ENCODE measurements at places on chromosomes 6 and 20.

DNA sequence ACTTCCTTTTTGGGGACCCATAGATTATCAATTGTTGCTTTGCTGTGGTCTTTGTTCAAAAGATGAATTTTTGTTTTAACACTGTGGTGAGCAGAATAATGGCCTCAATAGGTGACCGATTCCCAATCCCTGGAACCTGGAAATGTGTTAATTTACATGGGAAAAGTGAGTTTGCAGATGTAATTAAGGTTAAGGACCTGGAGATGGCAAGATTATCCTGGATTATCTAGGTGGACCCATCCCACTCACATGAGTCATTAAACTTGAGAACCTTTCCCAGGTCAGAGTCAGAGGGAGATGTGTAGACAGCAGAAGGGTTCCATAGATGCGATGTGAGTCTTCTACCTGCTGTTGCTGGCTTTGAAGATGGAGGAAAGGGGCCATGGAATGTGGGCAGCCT lies 36.2 kb upstream of the HBS1L start:
- DNase-seq = no peak

- no peak for DNase-seq
Observed at GRCh38 chr20:25022680-25023079, 30.1 kb upstream of the APMAP start.

DNA sequence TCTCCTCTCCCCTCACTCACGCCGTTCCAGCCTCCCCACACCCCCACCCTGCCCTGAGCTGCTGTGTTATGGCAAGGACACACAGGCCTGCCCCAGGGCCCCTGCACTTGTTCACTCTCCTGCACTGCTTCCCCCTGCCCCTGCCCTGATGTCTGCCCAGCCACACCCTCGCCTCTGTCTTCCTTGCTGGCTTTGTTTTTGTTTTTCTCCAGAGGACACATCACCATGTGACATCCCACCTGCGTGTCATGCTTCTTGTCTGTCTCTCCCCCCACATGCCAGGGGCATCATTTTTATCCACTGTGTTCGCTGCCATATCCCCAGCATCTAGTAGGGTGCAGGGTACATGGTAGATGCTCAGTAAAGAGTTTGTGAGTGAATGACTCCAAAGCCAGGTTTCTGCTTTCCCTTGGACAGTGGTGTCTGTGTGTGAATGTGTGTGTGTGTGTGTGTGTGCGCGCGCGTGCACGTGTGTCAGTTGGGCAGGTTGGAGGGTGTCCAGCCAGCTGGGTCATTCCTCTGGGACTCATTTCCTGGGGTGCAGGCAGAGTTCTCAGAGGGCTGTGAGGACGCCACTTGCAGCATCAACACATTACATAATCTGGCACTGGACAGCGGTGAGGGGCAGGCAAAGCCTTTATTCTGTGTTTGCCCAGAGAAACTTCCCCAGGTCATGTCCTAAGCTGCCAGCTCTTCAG lies 60.6 kb downstream of the STK35 start:
- DNase-seq = no peak

DNA sequence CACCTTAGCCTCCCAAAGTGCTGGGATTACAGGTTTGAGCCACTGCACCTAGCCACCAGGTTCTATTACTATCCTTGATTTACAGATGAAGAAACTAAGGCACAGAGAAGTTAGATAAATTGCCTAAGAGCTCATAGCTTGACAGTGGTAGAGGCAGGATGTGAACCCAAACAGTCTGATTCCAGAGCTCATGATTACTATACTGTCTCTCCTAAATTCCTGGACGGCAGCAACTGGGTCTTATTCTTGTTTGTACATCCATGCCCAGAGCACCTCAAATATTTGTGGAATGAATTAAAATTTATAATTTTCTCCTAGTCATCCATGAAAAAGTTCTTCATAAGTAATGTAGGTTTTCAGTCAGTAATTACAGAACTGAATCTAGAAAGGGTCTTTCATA lies 15.1 kb downstream of the PDSS2 start:
- no peak for DNase-seq

GRCh38 chr20:62412194-62413024 lies 5.3 kb upstream of the CABLES2 start:
- no peak for DNase-seq

DNA sequence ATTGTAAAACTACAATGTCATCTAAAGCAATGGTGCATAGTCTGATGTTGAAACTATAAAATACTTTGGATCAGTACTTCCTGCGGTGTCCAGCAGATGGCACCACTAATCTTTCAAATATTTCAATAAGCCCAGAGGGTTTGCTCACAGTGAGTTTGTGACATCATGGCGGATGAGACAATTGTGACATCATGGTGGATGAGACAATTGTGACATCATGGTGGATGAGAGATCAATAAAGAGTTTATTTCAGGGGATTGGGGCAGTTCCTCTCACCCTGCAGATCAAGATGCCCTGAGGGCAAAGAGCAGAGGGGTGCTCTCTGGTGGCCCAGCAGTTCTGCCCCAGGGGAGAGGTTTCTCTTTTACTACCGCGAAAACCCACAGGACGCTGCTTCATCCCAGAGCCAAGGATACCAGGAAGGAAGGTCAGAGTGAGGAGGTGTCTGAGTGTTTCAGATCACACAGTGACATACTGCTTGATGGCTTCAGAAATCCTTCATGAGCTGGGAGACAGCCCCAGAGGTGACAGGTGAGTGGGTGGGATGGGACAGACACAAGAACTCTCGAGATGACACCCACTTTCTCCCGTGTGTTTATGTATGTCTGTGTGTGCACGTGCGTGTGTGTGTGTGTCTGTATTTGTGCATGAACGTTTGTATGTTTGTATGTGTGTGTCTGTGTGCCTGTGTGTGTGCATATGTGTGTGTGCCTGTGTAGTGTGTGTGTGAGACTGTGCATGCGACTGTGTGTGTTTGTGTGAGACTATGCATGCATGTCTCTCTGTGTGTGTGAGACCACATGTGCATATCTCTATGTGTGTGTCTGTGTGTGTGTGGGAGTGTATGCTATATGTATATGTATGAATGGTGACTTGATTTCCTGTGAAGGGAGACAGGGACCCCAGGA lies 7.3 kb upstream of the ULBP2 start:
- DNase-seq = peak; percentile 69

DNA sequence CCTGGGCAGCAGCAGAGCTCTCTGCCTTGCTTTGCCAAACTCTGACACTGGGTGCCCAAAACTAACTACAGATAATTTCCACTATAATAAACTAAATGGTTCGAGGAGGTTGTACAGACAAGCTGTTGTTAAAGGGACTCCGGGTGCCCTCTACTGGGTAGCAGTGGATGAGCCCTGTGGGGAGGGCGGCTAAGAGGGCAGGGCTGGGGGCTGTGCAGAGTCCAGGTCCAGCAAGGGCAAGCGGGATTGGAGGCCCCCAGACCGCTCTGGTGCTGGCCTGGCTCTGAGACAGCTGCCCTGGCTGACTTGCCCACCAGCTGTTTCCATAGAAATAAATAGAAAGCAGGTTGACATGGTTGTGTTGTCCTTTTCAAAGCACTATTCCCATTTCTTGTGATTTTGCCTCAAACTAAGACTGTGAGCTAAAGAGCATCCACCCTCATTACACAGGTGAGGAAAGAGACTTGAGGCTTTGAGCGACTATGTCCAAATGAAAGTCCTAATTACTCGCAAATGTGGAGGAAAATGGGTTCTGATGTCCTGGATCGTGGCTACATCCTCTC lies 167.6 kb upstream of the CST7 start:
- peak; percentile 26 for DNase-seq

GRCh38 chr6:44534291-44534690 lies 146.8 kb downstream of the CDC5L start:
- no peak for DNase-seq

DNA sequence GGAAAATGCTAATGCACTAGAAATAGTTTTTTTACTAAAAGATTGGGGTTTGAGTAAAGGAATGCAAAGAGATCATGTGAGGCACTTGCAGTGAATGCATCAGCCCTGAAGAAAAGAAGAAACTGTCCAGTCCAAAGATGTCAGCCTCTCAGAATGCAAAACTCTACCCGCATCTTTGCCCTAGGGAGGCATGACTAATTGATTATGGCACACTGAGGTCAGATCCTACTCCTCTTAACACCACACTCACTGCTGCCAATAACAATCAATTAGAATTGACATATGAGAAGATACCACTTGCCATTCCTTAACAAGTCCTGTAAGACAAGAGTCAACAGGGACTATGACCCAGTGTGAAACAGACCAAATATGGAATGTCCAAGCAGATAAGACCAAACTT lies 262.3 kb upstream of the PLN start:
- no peak for DNase-seq

- no peak for DNase-seq
Observed at GRCh38 chr6:92180090-92180489, 1239.3 kb downstream of the EPHA7 start.

- peak; percentile 29 for DNase-seq
Observed at GRCh38 chr6:127100510-127101140, 17.8 kb upstream of the RSPO3 start.

- DNase-seq = no peak
Observed at GRCh38 chr6:110351986-110352385, 6.2 kb downstream of the METTL24 start.

DNA sequence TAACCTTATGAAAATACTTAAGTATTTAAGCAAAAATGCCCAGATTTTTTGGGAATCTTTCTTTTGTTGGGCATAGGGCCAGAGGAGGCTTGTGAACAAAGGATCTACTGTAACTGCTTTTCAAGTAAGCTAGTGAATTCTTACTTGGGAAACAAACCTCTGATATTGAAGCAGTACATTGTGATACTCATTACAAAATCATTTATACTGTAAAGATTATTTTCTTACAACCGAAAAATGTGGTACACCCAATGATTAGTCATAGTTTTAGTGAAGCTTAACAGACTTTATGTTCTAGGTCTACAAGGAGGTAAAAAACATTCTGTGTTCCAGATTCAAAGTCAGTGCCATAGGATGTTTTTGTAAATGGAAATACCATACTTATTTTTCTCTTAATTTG lies 272.9 kb upstream of the KCNQ5 start:
- DNase-seq = no peak

DNA sequence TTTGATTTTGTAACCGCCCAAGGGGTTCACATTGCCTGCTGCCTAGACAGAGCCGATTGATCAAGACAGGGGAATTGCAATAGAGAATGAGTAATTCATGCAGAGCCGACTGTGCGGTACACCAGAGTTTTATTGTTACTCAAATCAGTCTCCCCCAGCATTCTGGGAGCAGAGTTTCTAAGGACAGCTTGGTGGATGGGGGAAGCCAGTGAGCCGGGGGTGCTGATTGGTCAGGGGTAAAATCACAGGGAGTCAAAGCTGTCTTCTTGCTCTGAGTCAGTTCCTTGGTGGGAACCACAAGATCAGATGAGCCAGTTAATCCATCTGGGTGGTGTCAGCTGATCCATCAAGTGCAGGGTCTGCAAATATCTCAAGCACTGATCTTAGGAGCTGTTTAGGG lies 60.0 kb upstream of the EZR start:
- DNase-seq = peak; percentile 14

DNA sequence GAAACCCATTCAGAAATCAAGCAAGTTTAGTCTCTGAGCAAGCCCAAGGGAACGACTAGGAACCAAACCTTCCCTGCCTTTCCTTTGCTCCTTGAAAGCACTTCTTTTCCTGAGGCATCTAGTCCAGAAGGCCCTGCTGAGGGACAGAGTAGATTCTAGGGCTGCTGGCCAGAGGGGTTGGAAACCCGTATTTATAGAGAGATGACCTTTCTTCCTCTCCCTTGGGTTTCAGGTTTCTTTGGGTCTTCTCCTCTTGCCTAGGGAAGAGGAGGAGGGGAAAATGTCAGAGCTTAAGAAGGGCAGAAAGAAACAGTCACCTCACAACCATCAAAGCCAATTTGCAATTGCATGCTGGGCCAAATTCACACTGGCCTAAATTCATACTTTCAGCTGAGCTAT lies 5.8 kb downstream of the APOBEC2 start:
- no peak for DNase-seq

DNA sequence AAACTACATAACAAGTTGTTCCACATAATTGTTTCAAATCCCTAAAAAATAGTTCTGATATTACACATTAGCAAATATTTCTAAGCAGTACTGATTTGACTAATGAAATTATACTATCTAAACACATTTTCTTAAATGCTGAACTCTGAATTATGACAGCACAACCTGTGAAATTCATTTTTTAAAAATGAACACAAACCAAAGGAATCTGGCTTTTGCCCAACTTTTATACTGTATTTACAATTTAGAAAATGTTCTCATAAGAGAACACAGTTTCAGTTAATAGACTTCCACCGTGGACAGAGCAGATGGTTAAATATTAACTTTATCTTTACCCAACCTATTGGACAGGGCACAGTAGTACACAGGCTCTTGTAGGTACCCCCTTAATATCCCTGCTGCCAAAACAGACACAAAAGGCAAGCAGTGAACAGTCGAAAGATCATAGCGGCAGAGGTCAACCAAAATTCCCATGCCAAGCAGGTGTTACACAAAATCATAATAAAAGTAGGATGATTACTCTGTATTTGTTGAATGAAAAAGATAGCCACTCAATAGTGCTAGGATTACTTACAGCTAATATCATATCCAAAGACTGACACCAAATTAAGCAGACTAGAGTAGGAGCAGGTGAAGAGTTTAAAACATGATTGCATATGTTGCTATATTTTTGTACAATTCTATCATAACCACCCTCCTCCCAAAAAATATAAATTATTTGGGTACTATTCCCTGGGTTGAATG lies 122.5 kb downstream of the RNGTT start:
- DNase-seq = peak; percentile 28

GRCh38 chr6:121405306-121405705 lies 30.1 kb upstream of the GJA1 start:
- DNase-seq = no peak

GRCh38 chr20:16007164-16007563 lies 566.1 kb downstream of the KIF16B start:
- no peak for DNase-seq

DNA sequence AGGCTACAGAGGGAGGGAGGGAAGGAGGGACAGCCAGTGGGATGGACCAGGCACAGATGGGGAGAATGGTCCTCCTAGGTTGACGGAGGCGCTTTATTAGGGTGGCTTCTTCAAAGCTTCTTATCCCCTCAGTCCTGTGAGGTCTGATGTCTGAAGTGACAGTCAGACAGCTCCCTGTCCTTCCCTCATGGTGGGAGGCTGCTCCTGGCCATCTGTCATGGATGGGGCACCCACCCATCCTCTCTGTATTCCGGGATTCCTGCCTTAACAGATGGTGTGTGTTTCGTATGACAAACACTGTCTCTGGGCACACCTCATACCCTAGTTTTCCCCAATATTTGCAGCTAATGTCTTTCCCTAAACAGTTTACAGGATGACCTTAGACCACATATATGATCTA lies 7.9 kb downstream of the RIN2 start:
- DNase-seq = no peak

GRCh38 chr6:168194732-168195567 lies 115.9 kb upstream of the FRMD1 start:
- DNase-seq = peak; percentile 6

- no peak for DNase-seq
Observed at GRCh38 chr6:151317103-151317994, 74.0 kb downstream of the ZBTB2 start.

DNA sequence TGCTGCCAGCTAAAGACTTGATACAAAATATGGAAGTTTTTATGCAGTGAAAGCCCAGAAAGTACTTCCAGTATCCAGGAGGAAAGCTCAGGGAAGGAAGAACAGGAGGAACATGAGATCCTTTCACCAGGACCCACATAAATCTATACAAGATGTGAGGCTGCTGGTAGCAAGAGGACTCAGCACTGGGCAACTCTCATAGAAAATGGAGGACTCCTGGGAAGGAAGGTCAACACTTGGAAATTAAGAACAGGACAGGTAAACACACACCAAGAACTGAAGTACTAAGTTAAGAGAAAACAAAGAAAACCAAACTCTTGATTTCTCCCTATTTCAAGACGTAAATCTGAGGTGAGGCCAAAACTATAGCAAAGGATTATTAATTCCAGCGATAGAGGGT lies 220.5 kb upstream of the HSF2 start:
- no peak for DNase-seq

- peak; percentile 77 for DNase-seq
Observed at GRCh38 chr6:32666420-32667300, at the start of gene HLA-DQB1. TSS of gene HLA-DQB1 (minus strand) at chr6:32666657. CDS start at chr6:32666607, 50 bp downstream.

Data from ACHN (cell line).